ENCODE measurements at places on chromosomes 6 and 20.

DNA sequence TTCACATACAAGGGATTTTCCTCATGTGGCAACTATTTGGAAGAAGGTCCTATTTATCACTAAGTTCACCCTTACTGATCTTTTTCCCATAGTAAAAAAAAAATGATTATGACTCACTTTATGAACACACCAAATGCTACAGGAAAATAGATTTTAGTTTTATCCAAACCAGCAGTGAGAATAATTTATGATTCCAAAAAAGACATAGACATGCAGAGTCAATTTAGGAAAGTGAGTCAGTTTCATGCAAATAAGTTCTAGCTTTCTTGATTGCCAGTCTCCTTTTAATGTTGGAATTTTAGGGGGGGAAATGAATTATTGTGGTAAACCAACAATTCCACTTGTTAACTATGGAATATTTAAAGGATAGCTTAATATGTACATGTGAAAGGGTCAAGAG lies 64.0 kb upstream of the RNF146 start:
- DNase-seq: no peak

DNA sequence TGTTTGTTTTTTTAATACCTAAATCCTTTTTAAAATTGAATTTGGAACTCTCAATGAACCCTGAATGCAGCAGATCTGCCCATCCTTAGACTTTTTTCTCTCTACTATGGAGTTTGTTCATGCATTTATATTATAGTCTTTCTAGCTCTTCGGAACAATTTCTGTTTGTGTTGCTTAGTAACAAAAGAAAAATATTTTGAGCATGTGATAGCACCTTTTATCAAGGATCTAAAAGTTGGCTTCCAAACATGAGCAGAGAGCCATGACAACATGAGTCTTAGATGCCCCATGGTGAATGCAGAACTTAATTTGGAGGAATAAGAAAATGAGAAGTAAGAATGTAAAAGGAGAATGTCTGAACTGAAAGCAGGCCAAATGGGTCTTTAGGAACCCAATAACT lies 133.7 kb downstream of the EDN1 start:
- DNase-seq: no peak

- no peak for DNase-seq
Measured at GRCh38 chr6:41642960-41643898, 5.0 kb downstream of the MDFI start.

- no peak for DNase-seq
Measured at GRCh38 chr20:23241416-23241815, 109.2 kb upstream of the NXT1 start.

- DNase-seq: no peak
Measured at GRCh38 chr20:62357187-62357667, 9.9 kb downstream of the LAMA5 start.

GRCh38 chr6:23006656-23007055 lies 437.3 kb downstream of the HDGFL1 start:
- no peak for DNase-seq

GRCh38 chr6:34094474-34095135 lies 51.3 kb downstream of the GRM4 start:
- DNase-seq: no peak

- peak; percentile 40 for DNase-seq
Measured at GRCh38 chr6:37569743-37570481, 70.2 kb upstream of the CCDC167 start.

GRCh38 chr20:20261159-20261558 lies 106.7 kb upstream of the INSM1 start:
- no peak for DNase-seq
